ENCODE measurements at places on chromosomes 16 and 17. TPM values are rescaled to one million over a fixed set of nuclear protein-coding genes. Genes with fewer than 3 reads are reported as not detected.

The TMEM238L gene
- not detected for total RNA-seq

The MARVELD3 gene
- not detected for total RNA-seq

The RPUSD1 gene
- 10.6 TPM for total RNA-seq

DNA sequence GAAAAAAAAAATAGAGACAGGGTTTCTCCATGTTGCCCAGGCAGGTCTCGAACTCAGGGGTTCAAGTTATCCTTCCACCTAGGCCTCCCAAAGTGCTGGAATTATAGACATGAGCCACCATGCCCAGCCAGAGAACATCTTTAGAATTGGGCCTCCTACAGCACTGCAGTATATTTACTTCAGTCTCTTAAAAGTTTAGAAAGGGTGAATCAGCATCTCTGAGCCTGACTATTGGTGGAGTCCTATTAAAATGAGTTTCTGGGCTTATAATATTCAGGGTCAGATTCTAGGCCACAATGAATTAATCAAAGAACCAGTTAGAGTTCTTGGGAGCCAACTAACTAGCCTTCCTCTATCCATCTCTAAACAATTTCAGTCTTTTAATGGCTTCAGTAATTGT lies 22.8 kb downstream of the TADA2A start:
- DNase-seq, result no peak

DNA sequence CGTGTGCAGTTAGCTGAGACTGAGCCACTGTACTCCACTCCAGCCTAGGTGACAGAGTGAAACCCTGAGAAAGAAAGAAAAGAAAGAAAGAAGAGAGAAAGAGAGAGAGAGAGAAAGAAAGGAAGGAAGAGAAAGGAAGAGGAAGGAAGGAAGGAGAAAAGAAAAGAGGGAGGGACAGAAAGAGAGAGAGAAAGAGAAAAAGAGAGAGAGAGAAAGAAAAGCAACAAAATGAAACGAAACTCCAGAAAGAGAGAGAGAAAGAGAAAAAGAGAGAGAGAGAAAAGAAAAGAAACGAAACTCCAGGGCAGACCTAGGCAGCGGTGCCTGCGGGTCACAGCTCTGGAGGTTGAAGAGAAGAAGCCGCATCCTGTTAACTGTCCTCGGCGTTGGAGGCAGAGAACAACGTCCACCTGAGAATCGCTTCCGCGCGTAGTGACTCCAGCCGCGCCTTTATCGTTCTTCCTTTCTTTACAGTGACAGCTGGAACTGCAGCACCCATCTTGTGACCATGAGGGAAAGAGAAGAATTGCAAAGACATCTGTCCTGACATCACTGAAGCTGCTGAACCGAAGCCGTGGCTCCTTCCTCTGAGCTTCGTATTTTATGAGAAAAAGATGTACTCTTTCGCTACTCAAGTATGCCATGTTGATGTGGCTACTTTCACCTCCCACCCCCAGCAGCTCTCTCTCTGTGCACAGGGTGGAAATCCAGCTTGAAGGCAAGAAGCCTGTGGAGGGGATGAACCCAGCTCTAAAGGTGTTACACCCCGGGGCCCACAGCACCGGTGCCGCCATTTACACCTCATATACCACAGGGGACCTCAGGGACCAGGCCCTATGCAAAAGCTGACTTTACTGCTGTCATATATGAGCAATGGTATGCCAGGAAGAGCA lies 56.9 kb upstream of the DOC2B start:
- DNase-seq, result peak; percentile 4

- DNase-seq, result no peak
Measured at GRCh38 chr16:86015606-86016005, 116.6 kb downstream of the IRF8 start.

DNA sequence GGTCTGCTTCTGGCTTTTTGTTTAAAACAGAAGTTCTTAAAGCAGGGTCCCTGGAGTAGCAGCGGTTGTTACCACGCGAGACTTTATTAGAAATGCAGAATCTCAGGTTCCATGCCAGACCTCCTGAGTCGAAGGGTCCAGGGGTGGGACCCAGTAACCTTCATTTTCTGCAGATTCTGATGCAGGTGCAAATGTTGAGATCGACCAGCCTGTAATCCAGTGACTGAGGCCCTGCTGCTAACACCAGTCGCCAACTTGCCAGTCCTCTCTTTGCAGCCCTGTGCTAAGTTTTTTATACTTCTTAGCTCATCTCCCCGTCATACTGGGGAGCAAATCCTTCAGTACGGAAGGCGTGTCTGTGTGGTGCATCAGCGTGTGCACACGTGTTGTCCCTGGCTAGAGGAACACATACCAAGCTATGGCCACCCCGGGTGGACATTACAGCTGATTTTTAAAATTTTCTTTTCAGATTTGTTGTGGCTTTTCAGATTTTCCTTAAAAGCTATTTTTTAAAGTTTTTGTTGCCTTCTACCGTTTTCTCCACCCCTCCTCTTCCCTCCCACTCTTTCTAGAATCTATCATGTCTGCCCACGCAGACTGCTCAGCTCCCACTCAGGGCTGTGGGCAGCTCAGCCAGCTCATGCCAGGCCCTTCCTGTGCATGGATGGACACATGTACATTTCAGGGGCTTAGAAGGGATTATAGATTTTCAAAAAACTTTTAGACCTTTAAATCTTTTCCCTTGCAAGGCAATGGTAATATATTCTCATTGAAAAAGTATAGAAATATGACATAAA lies 57.7 kb downstream of the MEAK7 start:
- no peak for DNase-seq

- DNase-seq, result no peak
Measured at GRCh38 chr17:62601471-62601870, 26.0 kb upstream of the MRC2 start.

The NUFIP2 gene
- total RNA-seq, result 40.5 TPM

GRCh38 chr17:16916557-16916920 lies 55.4 kb downstream of the TNFRSF13B start:
- DNase-seq, result no peak
